ENCODE measurements at places on chromosomes 7 and 10.
A peak's percentile ranks its signal among the peaks of the same experiment; 100 is the strongest.

- DNase-seq = no peak
Measured at GRCh38 chr10:89981891-89982290, 280.5 kb downstream of the KIF20B start.

DNA sequence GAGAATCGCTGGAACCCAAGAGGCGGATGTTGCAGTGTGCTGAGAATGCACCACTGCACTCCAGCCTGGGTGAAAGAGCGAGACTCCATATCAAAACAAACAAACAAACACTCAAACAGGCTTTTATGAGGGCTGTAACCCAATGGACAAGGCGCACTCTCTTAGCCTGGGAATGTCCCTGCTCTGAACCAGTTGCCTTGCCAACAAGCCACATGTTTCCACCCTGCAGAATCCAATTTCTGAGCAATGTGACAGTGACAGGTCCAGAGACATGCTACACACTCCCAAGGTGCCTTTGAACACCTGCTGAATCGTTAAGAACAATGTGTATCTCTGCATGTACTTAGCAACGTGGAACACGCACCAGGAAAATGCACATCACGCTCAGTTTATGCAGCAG lies 186.8 kb upstream of the AUTS2 start:
- DNase-seq = peak; percentile 31

DNA sequence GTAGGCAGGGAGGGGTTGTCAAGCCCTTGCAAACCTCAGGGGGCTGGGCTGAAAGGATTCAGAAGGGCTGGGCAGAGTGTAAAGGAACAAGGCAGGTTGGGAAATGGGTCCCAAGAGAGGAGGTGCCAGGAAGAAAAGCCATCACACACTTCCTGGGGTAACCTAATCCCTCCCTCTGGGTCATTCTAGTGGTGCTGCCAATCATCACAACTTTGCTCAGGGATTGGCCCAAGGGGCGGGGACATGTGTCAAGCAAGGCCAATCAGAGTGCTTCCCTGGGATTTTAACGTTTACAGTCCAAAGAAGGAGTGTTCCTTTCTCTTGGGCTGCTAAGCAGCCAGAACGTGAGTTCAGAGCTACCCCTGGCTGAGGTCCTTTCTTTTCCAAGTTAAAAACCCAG lies 57.1 kb upstream of the NPTX2 start:
- no peak for DNase-seq

GRCh38 chr7:10718768-10719167 lies 254.9 kb upstream of the PHF14 start:
- no peak for DNase-seq

DNA sequence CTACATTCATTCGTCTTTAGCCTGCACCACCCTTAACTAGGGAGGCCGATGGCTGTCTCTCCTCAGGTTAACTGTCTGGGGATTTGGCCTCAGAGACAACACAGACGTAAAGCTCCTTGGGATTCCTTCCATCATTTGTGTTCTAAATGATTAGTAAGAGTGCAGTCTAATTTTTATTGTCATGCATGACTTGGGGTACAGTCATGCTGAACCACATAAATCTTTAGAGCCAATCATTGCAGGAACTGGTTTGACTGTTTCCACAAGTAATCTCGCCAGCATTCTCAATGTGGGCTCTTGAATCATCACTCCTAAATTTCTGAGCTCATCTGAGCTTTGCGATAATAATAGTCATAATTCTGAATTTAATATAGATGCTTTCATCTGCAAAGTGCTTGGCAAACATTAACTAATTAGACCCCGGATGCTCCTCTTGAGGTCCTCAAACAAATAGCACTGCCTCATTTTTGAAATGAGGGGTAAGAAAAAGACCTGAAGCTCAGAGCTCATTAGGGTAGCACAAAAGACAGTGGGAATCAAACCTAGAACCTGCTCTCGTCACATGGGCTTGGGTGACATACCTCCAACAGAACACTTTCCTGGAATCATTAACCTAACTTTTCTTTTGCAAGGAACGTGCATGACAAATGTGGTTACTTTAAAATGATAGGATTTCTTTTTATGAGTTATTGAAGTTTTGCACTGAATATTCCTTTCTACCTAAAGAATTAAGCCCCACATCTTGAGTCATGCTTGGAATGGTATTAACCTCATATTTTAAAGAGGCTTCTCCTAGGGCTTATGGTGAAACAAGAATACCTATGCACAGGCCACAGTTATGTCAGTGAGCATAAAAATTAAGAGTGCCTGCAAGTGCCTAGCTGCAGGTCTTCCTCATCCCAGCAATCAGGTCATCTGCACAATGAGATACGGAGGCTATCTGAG lies 118.9 kb upstream of the NRP1 start:
- DNase-seq = no peak

DNA sequence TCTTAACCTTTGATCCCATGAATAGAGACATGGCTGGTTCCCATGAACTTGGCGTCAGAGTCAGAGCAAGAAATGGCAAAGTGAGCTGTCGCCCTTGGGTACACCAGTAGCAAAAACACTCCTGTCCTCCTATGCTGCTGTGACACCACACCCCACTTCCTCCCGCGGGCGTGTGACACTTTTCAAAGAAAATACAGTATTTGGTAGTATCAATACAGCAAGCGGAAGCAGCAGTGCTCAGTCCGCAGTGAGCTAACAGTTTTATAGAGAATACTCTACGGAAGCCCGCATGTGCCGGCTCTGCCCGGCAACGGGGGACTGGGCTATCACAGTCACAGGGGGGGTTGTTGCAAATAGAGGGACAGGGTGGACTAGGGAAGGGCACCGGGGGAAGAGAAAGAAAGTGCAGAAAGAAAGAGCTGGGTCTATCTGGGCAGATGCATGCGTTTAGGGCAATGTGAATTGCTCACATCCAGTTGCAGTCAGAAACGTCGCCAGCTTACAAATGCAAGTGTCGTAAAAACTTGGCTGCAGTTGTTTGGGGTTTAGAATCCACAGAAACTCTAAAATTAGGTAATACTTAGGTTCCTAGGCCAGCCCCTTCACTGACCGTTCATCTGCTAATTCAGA lies 49.8 kb downstream of the PRKCQ start:
- DNase-seq = no peak

DNA sequence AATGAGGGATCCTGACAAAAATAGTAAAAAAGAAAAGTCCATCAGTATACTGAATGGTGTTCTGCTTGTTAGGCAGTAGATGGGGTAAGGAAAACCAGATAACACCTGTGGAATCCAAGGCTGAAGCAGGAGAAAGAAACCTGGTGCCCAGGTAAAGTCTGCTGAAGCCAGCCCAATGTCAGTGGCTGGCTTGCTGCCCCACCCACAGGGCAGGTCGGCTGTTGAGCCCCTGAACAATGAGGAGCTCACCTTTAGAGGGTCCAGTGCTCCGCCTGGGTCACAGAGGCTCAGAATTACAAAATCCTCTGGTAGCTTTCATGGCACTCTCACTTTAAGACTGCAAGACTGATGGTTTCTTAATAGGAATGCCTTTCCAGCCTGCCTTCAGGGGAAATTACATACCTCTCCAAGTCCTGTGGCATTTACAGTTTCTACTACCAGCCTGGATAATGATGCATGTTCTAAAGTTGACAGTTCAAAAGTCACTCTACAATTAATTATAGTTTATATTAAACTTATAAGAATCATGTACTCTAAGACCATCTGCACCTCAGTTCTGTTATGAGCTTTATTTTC lies 23.8 kb downstream of the DHX32 start:
- no peak for DNase-seq

DNA sequence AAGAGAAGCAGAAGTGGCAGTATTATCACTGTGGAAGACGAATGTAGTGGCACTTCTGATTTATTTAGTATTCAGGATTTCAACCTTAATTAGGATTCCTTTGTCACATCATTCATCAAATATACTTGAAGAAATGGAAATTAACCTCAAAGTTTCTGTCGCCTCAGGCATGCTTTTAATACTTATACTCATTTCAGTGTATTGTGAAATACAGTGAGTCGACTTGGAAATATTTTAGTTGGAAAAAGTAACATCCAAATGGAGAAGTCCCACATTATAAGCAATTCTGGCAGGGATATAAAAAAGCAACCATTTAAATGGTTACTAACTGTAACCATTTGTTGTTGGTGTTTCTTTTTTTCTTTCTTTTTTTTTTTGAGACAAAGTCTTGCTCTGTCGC lies 648.8 kb downstream of the ARL4A start:
- no peak for DNase-seq

DNA sequence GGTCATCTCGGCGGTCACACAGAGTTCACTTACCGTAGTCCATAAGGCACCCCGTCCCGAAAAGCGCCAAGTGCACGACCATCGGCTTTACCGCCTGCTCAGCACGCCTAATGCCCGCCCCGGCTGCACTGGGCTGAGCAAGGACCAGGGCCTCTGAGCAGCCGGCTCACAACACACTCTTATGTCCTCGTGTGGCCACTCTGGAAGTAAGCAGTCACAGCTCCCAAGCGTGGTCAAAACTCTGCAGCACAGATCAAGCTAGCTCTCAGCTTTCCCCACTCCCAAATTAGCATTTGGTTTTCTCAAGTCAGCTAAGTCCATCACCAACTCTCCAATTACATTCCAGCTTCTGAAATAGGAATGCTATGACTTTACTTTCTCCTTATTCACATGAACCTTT lies 57.7 kb downstream of the MAD1L1 start:
- no peak for DNase-seq

GRCh38 chr10:132880128-132880981 lies 62.0 kb downstream of the CFAP46 start:
- no peak for DNase-seq

- no peak for DNase-seq
Measured at GRCh38 chr10:28823501-28824075, 146.3 kb downstream of the BAMBI start.

DNA sequence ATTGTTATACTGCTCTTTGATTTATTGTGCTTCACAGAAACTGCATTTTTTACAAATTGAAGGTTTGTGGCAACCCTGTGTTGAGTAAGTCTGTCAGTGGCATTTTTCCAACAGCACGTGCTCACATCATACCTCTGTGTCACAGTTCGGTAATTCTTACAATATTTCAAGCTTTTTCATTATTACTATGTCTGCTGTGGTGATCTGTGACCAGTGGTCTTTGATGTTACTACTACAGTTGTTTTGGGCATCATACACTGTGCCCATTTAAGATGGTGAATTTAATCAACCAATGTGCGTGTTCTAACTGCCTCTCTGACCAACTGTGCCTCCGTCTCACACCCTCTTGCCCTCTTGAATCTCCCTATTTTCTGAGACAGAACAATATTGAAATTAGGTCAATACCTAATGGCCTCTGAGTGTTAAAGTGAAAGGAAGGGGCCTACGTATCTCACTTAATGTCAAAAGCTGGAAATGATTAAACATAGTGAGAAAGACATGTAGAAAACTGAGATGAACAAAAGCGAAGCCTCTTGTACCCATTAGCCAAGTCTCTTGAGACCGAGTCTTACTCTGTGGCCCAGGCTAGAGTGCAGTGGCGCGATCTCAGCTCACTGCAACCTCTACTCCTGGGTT lies 20.2 kb upstream of the ASL start:
- DNase-seq = no peak

DNA sequence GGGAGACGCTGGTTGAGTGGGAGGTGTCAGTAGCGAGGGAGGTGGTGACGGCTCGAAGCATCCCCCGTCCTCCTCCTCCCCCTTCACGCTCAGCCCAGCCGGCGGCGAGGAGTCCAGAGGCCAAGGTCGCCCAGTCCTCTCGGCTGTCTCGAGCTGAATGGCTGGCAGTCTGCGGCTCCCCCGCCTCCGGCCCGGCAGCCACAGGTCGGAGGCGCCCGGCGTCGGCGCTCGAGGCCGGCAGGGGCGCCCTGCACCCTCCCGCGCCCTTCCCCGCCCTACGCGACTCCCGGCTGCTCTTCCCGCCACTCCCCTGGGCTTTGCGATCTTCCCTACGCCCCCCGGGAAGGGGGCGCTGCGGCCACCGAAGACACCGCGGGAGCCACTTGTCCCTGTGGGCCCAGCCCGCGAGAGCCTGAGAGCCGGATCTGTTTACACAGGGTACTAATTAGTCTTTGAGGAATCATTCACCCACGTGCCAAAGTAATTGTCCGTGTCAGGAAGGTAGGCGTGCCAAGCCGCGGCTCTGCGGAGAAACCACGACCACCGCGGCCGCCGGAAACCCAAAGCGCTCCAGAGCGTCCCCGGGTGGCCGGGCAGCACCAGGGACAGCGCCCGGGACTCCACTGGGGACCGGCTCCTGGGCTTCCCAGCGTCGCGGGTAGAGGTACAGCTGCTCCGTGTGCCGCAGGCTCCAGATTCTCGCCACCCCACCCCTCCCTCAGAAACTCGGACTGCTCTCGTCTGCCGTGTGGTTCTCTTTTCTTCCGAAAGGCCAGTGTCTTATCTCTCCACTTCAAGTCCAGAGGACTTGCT lies at the start of gene NXPH1:
NXPH1 (plus strand) TSS at position 133 of the 813 bp plus-strand sequence.
- DNase-seq = peak; percentile 36

- no peak for DNase-seq
Measured at GRCh38 chr10:111187096-111187495, 110.3 kb downstream of the ADRA2A start.

Measured in NCI-H2029 (cell line).